Activated CD8-positive, alpha-beta memory T cell treated with anti-CD3 and anti-CD28 coated beads for 48 hours (primary cell): ENCODE measurements at places on chromosomes 2 and 18.

DNA sequence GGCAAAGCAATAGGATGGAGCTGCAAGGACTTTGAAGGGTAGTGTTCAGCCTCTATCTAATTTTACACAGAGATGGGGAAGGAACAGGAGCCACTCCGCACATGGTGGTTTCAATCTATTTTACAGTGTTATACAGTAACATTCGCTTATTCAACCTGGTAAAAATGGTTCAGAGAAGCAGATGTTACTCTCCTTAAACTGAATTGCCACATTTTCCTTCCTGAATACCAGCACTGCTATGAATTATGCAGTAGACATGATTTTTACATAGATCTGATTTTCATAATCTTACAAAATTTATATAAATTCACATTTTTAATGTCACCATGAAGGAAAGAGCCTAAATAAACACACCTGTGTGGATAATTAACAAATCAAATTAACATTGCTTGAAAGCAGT lies 85.0 kb downstream of the ITGA4 start:
- DNase-seq: no peak

- DNase-seq: no peak
These were observed 199.0 kb downstream of the LPIN1 start for GRCh38 chr2:11945139-11946126.

- no peak for DNase-seq
These were observed 200.8 kb downstream of the PLCL1 start for GRCh38 chr2:198004921-198005829.

GRCh38 chr2:156511803-156512202 lies 75.6 kb downstream of the GPD2 start:
- no peak for DNase-seq

DNA sequence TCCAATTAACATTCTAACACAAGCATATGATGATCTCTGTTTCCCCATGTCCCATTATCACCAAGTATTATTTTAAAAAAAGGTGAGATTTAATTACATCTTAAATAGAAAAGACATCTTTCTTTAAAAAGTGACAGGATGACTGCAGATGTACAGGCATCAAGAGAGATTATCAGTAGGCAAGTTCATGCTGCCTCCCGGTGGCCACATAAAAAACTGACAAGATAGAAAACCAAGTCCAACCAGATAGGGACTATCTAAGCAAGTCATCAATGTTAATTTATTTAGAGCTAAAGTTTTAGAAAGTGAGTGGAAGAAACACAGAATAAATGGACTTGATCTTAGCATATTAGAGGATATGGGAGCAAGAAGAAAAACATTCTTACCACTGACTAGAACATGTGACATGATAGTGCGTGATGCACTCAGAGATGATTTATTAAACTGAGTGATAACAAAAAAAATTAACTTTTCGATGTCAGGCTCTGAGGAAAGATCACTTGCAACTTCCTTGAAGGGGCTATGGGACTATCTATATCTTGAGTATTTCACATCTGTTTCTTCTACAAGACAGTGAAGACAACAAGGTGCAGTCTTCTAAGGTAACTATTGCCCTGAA lies 5.4 kb upstream of the TDRD15 start:
- no peak for DNase-seq

GRCh38 chr2:200617156-200618053 lies 31.6 kb downstream of the AOX1 start:
- no peak for DNase-seq

- no peak for DNase-seq
These were observed 793.2 kb downstream of the SUCLG1 start for GRCh38 chr2:83665894-83666293.

GRCh38 chr2:105773568-105773967 lies 28.9 kb downstream of the NCK2 start:
- DNase-seq: no peak

GRCh38 chr2:232315049-232315922 lies 63.3 kb upstream of the ALPP start:
- DNase-seq: no peak

DNA sequence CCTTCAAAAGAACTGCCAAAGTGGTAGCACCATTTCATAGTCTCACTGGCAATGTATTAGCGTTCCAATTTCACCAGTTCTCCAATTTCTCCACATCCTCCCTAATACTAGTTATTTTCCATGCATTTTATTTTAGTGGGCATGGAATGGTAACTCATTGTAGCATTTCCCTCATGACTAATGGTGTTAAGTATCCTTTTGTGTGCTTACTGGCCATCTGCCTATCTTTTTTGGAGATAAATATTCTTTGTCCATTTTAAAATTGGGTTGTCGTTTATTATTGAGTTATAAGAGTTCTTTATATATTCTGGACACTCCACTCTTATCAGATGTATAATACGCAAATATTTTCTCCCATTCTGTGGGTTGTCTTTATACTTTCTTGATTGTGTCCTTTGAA lies 107.1 kb downstream of the THADA start:
- DNase-seq: no peak

DNA sequence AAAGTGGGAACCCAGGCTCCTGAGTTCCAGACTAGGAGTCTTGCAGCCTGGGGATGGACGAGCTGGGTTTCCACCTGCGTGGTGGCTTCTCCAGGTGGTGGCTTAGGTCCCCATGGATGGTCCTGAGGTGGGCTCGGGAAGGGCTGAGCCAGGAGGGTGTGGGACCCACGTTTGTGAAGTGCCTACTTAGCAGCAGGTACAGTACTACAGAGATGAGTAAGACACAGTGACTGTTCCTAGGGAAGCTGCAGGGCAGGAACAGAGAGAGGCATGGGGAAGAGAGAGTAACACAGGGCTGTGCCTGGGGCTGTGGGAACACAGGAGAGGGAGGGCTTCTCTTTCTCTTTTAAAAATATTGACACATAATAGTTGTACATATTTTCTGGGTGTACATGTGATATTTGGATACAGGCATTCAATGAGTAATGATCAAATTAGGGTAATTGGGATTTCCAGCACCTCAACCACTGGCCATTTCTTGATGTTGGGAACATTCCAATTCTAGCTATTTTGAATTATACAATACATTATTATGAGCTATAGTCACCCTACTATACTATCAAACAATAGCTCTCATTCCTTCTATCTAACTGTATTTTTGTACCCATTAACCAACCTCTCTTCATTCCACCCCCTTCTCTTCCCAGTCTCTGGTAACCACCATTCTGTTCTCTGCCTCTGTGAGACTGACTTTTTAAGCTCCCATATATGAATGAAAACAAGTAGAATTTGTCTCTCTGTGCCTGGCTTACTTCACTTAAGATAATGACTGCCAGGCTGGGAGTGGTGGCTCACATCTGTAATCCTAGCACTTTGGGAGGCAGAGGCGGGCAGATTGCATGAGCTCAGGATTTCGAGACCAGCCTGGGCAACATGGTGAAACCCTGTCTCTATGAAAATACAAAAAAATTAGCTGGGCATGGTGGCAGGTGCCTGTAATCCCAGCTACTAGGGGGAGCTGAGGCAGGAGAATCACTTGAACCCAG lies 15.0 kb downstream of the TOGARAM2 start:
- no peak for DNase-seq

GRCh38 chr2:101328474-101329007 lies 20.0 kb upstream of the RNF149 start:
- DNase-seq: no peak

- DNase-seq: no peak
These were observed 45.3 kb downstream of the PIKFYVE start for GRCh38 chr2:208311321-208311720.

- DNase-seq: no peak
These were observed 519.3 kb upstream of the ID2 start for GRCh38 chr2:8162552-8162951.

GRCh38 chr2:172093416-172094293 lies 8.3 kb downstream of the DLX1 start:
- no peak for DNase-seq

GRCh38 chr2:147456779-147457178 lies 388.1 kb upstream of the ACVR2A start:
- DNase-seq: no peak

DNA sequence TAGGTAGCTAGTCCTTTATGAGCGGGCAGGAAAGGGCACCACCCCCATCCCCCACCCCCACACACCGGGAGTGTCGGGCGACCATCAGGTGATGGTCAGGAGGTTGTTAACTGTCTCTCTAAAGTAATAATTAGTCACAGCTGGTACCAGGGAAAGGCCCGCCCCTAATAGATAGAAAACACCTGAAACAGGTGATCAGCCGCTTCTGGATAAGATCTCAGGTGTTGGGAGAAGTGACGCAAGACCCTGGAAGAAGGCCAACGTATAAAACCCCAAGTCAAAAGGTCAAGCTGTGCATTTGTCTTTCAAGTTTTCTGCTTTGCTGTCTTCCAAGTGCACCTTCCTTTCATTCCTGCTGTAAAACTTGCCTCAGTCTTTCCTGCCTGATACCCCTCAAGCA lies 59.6 kb upstream of the LINC00305 start:
- no peak for DNase-seq

- no peak for DNase-seq
These were observed 51.7 kb downstream of the COBLL1 start for GRCh38 chr2:164789968-164790367.

DNA sequence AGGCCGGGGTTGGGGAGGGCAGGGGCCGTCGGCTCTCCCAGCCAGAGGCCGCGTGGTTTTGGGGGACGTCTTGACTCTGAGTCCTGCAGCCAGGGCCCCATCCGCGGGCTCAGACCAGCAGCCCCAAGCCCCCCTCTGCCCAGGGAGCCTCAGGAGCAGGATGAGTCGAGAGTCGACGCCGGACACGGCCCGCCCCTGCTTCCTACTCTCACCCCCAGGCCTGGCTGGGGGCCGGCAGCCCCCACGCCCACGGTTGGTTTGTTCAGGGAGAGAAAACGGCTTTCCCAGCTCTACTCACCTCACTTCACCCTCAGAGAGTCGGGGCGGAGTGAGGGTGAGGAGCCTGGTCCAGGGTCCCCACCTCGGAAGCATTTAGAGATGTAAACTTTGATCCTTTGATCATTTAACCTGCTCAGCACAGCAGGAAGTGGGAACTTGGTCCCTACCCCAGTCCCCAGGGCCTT lies 6.9 kb downstream of the SNORC start:
- no peak for DNase-seq

DNA sequence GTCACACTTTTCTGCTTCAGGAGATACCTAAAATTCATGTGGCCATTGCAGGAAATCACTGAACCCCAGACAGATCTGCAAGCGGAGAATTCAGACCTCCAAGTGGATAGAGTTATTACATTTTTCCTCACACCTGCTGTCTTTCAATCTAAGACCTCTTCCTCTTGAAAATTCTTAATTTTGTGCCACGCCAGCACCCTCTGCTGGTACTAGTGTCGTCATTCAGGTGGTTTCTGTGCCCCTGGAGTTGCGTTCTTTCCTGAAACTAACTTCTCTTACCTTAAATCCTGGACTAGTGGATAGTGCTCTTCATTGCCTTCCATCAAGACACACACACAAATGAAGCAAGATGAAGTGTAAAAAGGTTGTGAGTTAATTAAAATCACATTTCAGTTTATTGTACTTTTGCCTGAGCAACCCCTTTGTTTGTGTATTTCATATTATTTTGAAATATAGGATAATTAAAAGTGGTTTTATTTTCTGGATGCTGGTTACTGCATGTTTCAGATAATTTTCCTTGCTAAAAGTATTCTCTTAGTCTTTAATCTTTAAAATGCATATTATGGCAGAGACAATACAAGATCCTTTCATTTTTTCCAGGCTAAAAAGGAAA lies 1.6 kb upstream of the DNER start:
- no peak for DNase-seq
